ENCODE measurements at places on chromosomes 3 and 15.

DNA sequence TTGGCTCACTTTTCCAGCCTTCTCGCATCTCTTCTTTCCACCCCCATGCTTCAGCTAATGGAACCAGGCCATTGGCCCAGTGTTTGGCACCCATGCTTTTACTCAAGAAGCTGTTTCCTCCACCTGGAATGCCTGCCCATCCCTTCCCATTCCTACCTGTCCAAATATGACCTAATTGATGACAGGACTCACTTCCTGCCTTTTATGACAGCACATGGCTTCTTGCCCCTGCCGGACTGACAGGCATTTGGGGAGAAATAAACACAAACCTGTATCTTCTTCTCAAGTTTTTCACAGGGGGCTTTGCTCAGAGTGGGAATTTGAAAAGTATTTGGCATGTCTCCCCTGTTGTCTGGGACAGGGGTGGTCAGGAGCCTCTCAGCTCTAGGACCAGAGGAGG lies 120.1 kb downstream of the ABHD5 start:
- DNase-seq: no peak

DNA sequence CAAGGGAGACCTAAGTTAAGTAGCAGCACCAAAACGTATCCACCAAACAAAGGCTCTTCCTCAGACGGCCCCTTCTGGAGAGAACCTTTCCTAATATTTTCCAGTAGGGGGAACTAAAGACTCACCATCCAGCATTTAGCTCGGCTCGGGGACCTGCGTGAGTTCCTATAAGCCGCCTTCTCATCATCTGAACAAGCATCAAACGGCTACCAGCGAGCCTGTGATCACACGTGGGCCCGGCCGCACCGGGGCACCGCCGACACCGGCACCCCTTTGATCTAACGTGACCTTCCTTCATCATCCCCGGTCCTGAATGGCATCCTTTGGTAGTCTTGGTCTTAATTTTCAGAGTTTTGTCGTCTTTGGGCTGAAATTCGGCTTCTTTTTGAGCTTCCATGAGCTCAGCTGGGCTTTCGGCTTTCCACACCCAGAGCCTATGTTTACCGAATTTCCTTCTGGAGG lies 1.4 kb upstream of the ROBO2 start:
- DNase-seq: peak; percentile 92

GRCh38 chr3:14605067-14605466 lies 46.5 kb upstream of the CCDC174 start:
- DNase-seq: peak; percentile 33

- peak; percentile 21 for DNase-seq
Observed at GRCh38 chr15:38994310-38994709, 429.7 kb upstream of the RASGRP1 start.

- DNase-seq: peak; percentile 77
Observed at GRCh38 chr3:123025642-123026521, 1.7 kb downstream of the SEMA5B start.

DNA sequence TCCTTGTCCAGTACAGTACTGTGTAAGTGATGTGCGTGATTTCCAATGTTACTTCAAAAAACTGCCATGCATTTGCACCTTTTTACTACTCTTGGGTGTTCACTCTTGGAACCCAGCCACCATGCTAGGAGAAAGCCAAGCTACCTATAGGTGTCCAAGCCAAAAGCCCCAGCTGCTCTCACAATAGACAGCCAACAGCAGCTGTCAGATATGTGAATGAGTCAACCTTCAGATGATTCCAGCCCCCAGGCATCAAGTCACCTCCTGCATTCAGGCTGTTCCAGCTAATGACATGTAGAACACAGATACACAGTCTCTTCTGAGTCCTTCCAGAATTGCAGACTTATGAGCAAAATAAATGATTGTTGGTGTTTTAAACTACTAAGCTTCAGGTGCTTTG lies 417.7 kb upstream of the TGFBR2 start:
- DNase-seq: peak; percentile 15

- no peak for DNase-seq
Observed at GRCh38 chr3:125245521-125245920, 33.0 kb upstream of the SLC12A8 start.

GRCh38 chr3:82509951-82510603 lies 748.6 kb upstream of the GBE1 start:
- no peak for DNase-seq

DNA sequence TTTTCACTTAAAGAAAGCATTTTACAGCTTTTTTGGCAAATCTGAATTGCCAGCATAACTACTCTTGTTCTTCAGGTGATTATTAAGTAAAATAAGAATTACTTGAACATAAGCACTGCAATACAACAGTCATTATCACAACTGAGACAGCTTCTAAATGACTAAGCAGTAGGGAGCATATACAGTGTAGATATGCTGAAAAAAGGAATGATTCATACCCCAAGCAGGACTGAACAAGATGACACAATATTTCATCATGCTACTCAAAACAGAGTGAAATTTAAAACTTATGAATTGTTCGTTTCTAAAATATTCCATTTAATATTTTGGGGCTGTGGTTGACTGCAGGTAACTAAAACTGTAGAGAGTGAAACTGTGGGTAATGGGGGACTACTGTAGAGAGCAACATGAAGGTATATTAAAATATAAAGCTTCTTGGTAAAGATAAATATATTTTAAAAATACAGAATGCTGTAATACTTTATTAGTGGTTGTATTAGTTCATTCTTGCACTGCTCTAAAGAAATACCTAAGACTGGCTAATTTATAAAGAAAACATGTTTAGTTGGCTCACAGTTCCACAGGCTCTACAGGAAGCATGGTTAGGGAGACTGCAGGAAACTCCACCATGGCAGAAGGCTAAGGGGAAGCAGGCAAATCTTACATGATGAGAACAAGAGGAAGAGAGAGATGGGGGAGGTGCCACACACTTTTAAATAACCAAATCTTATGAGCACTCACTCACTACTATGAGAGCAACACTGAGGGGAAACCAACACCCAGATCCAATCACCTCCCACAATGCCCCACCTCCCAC lies 84.8 kb downstream of the DCLK3 start:
- peak; percentile 33 for DNase-seq

DNA sequence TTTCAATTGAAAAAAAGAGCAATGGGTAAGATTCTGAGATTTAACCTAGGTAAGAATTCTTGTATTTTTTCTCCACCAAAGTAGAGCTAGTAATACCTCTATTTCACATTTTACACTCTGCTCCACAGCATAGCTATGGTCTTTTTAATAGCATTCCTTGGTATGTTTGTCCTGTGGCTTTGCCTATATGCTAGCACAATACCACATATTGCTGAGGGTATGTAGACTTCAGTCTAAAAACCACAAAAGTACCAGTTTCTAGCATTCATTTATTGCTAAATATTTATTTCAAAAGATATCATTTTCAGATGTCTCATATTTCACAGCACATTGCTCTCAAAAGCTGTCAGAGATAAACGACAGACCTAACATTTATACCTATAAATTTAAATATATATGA lies 18.2 kb upstream of the EOGT start:
- no peak for DNase-seq

DNA sequence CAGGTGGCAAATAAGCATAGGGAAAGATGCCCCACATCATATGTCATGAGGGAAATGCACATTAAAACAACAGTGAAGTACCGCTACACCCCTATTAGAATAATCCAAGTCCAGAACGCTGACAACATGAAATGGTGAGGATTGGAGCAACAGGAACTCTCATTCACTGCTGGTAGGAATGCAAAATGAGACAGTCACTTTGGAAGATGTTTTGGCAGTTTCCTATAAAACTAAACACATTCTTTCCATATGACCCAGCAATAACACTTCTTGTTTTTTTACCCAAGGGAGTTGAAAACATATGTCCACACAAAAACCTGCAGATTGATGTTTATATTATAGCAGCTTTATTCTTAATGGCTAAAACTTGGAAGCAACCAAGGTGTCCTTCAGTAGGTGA lies 116.4 kb upstream of the TOPAZ1 start:
- no peak for DNase-seq

GRCh38 chr3:148930752-148931151 lies 60.6 kb upstream of the GYG1 start:
- peak; percentile 55 for DNase-seq

DNA sequence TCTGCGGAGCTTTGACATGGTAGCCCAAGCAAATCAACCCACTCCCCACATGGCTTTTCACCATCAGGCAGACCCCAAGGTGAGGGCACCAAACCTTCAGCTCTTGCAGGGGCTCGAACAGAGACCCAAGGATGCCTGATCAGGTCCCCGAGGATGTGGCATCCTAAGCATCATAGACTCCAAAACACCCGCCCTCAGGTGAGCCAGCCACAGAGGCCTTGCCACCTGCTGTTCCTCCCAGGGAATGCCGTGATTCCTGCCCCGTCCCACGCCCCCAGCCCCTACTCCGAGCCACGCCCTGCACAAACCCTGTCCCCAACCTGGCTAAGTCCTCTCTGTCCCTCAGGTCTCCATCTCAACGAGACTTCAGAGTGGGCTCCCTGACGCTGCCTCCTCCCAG lies 34.7 kb upstream of the SLC41A3 start:
- no peak for DNase-seq

DNA sequence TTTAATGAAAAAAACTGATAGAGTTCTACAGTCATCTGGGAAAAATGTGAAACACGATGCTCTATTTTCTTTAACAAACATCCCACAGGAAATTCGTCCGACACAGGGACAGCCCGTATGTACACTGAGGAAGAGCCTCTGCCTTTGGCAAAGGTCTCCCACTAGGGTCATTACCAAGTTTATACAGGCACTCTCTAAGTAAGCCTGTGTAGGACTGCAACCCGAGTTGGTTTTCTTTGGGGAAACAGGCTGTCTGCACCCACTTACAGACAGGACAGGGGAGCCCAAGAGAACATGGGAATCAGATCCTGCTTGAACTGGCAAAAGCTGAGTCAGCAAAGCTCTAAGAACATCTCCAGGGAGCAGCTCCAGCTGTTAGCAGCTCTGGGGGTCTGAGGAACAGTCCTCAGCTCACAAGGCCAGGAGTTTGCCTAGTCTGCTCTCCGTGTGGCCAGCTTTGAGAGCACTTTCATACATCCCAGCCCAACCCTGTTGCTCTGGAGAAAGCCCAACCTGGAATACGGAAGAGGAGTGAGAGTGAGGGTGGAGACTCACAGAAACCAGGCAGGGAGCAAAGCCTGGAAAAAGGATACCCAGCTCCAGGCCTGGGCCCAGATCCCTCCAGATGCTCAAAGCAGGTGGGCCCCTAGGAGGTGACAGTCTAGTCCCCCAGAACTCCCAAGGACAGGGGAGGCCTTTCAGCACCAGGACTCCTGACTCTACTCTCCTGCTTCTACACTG lies 1.9 kb downstream of the TBC1D2B start:
- peak; percentile 89 for DNase-seq

DNA sequence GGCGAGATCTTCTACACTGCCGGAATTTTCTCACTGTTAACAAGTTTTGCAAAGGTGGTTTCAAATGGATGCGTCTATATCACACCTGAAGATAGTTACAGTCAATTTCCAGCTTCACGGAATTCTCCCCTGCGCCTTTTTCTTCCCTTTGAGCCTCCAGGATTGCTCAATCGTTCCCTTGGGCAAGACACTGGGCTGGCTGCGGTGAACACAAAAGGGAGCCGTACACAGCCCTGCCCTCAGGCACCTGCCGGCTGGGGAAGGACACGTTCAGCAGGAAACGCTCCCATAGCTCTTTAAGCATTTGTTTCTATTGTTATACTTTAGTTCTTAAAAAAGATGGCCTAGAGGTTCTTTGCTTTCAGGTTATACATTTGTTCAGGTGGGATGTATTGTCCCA lies 85.7 kb downstream of the C3orf70 start:
- DNase-seq: no peak

GRCh38 chr3:140134231-140134965 lies 199.4 kb downstream of the CLSTN2 start:
- DNase-seq: no peak

GRCh38 chr3:16928386-16929132 lies 43.8 kb downstream of the PLCL2 start:
- no peak for DNase-seq

DNA sequence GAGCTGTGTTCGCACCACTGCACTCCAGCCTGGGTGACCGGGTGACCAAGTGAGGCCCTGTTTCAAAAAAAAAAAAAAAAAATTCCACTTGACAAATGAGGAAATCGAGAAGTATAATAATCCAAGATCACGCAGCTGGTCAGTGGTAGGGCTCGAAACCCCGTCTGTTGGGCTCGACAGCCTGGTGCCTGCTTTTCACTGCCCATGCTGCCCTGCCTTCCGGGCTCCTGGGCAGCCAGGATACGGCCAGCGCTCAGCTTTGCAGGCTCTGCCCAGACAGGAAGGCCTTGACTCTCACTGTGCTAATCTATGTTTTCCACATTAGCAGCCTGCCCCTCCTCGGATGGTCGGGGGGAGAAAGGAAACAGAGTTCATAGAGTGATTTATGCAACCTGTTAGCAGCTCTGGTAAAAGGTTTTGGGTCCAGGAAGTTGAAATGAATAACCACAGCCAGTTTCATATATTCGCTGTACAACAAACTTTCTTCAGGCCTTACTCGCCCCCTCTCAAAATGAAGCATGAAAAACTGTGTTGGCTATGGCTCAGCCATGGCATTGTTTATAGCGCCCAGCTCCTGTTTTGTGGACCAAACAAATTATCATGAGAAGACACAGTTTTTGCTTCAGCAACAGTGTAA lies 108.8 kb downstream of the XXYLT1 start:
- no peak for DNase-seq

DNA sequence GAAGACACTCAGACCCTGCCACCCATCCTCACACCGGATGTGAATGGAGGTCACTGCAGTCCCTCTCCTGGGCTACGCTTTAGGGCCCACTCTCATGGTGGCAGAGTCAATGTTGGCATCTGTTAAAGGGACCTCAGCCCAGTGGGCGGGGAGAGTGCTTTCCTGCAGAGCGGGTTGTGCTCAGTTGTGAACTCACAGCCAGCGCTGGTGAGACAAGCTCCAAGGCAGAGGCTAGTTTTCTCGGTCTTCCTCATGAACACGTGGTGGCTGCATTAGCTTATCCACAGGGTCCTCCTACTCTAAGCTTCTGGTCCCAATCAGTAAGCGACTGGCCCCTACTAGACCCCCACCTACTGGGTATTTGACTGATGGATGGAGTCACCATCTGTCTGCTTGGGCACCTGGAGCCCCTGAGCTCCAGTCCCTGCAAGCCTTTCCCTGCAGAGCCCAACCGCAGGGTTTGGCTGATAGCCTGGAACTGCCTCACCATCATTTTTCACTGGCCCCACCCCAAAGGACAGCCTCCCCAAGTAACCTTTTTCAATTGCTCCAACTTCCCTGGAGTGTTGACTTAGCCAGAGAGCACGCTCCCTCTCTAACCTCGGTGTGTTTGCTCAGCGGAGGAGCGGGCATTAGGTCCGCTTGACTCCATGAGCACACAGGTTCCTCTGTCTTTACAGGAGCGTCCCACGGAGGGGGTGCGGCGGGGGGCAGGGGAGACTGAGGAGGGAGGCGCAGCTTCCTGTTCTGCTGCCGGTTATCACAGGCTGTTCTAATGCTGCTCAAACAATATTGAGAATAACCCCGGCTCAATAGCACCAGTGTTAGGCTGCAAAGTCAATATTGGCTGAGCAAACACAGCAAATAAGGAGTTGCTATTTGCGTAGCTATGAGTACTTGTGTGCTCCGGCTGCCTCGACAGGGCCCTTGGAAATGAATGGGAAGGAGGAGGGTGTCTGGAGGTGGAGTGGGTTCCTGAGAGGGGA lies 141.7 kb downstream of the RPLP1 start:
- DNase-seq: peak; percentile 94

All from astrocyte of the hippocampus (primary cell).